ENCODE measurements at places on chromosomes 1 and 21.

- DNase-seq, result no peak
Observed at GRCh38 chr1:54989968-54990810, 8.5 kb upstream of the BSND start.

- no peak for DNase-seq
Observed at GRCh38 chr1:56206391-56206790, 373.0 kb downstream of the PLPP3 start.

GRCh38 chr1:156852418-156852874 lies 6.5 kb downstream of the INSRR start:
- no peak for DNase-seq

- no peak for DNase-seq
Observed at GRCh38 chr1:17276568-17276967, 27.7 kb downstream of the PADI3 start.

- no peak for DNase-seq
Observed at GRCh38 chr1:167161242-167161641, 59.4 kb upstream of the POU2F1 start.

GRCh38 chr1:25821630-25822091 lies 1.9 kb downstream of the MTFR1L start:
- DNase-seq, result no peak

- DNase-seq, result no peak
Observed at GRCh38 chr1:201223852-201224665, 33.4 kb downstream of the IGFN1 start.

DNA sequence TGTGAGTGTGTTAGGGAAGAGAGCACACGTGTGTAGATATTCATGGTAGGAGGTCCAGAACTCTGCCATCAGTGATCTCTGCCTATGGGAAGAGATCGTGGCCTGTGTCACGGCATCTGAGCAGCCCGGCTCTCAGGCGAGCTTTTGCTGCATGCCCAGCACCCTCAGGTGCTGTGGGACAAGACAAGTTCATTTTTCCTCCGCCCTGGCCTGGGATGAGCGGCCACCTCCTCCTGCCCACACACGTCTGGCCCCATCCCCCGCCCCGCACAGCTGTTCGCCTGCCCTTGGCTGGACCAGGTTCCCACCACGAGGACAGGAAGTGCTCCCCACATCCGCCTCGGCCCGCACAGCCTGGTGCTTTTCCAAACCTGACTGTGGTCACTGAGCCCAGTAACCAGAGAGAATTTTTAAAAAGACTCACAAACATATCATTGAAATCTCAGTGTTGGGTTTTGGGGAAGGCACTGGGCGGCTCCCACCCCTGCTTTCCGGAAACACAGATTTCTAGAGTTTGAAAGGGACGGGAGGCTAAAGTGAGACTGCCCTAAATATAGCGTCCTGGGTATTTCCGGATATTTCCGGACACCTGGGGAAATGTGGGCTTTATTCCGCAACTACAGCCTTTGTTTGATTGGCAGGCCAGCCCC lies 18.0 kb downstream of the BMP8A start:
- DNase-seq, result peak; percentile 17

DNA sequence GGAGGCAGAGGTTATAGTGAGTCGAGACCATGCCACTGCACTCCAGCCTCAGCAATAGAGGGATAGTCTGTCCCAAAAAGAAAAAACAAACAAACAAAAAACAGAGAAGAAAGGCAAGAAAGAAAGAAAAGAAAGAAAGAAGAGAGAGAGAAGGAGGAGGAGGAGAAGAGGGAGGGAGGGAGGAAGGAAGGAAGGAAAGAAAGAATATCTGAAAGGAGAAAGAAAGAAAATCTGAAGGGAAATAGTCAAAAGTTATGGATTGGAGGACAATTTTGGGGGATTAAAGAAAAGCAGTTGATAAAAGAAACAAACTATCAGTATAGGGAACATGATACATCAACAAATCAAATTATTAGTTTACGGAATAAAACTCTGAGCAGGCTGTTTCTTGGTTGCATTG lies 67.4 kb upstream of the TBX15 start:
- no peak for DNase-seq

Data from activated CD4-positive, alpha-beta T cell treated with anti-CD3 and anti-CD28 coated beads for 48 hours (primary cell).